ENCODE measurements at places on chromosomes 3 and 15.

GRCh38 chr3:114816052-114816451, 331.0 kb downstream of the ZBTB20 start:
- no peak for DNase-seq

DNA sequence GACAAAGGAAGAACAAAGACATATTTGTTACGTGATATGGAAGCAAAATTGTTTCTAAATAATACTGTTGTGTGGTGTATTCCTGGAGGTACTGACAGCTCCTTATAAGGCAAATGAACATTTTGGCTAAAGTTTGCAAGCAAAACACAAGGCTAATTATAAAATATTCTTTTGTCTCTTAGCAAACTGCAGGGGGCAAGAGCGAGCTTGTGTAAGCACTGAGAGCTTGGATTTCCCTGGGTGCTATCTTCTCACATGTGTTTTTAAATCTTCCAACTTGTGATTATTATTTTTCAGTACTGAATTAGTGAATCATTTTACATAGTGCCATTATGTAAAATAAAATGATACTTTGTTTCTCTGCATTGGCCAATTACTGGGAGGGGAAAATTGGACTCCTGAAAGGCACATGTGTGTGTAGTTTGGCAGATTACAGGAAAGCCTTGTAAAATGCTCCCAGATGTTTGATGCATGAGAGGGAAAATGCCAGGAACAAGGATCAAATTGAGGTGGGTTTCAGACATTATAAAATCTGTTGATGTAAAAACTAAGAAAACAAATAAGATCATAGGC, 611.5 kb downstream of the AGBL1 start:
- DNase-seq = no peak

DNA sequence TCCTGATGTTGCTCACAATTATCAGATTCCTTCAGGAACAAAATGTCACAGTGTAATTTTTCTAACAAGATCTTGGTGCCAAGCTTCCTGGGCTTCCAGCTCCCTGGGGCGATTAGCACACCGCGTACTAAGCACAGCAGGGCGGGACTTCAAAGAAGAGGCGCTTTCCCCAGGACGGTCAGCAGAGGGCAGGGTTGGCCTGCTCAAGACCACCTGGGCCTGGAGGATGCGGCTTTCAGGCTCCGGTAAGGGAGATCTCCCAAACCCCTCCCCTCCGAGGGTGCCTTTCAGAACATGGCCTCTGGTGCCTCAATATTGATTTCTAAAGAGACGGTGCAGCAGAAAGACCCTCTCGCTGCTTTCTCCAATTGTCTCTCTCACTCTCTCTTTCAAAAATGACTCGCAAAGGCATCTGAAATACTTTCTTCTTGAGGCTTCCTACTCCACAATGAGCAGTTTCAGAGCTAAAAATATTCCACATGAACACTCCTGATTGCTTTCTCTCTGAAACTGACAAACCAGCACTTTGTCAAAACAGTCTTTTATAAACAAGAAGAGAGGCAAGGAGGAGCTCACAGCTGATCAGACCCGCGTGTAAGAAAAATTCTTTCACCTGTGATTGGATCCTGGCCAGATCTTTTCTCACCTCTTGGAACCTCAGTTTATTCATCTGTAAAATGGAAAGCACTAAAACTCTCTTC, 154.0 kb downstream of the ADAMTS9 start:
- DNase-seq = peak; percentile 21

DNA sequence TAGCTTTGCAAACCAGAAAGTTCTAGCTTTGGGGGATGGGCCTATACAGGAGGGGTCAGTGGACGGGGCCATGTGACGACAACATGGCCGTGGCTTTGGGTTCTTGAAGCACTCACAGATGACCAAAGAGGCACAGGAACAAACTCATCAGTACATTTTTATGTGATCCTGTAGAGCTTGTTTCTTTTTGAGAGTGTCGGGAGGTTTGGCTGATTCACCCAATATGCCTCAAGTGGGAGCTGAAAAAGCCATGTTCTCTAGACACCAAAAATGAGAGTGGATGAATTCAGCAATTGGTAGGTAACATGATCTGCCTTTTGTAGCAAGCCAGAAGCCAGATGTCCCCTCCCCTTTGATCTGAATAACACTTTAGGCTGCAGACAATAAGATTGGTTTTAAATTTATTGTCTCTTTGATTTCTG, 30.1 kb downstream of the GREM1 start:
- DNase-seq = no peak

GRCh38 chr15:77461486-77461885, 40.8 kb downstream of the HMG20A start:
- no peak for DNase-seq

DNA sequence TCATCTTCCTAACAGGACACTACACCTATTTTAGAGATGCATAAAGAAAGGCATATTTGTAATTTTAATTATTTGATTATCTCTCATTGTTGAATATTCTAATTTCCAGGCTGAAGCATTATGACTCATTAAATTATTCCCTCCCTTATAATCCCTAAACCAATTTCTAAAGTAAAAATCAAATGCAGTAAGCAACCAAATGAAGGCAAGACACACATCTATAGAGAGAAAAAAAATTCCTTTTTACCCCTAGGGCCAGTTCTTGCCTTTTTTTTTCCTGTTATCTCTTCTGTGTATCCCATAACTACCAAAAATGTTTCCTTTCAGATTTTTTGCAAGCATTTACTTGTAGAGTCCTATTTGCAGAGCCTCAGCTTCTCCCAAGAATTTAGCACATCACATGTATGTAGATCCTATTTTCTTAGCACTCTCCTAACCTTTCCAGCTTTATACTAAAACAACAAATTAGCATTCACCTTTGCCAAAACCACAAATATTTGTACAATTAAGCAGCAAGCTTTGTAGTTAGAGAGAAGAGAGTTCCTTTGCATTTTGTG, 177.9 kb downstream of the SATB1 start:
- no peak for DNase-seq

DNA sequence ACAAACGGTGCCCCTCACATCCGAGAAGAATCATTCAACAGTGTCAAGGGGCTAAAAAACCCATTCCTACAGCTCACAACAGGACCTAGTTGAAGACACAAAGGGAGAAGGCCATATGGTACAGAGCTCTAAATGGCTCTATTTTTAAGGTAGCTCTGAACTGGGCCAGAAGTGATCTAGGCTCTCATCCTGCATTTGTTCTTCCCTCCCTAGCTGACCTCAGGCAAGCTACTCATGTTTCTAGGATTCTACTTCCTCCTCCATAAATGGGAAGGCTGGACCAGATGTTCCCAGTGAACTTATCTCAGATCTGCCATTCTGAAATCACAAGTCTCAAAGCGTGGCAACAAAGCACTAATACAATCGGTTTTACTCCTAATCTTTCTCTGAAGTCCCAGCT, 62.3 kb downstream of the CPNE4 start:
- DNase-seq = no peak

DNA sequence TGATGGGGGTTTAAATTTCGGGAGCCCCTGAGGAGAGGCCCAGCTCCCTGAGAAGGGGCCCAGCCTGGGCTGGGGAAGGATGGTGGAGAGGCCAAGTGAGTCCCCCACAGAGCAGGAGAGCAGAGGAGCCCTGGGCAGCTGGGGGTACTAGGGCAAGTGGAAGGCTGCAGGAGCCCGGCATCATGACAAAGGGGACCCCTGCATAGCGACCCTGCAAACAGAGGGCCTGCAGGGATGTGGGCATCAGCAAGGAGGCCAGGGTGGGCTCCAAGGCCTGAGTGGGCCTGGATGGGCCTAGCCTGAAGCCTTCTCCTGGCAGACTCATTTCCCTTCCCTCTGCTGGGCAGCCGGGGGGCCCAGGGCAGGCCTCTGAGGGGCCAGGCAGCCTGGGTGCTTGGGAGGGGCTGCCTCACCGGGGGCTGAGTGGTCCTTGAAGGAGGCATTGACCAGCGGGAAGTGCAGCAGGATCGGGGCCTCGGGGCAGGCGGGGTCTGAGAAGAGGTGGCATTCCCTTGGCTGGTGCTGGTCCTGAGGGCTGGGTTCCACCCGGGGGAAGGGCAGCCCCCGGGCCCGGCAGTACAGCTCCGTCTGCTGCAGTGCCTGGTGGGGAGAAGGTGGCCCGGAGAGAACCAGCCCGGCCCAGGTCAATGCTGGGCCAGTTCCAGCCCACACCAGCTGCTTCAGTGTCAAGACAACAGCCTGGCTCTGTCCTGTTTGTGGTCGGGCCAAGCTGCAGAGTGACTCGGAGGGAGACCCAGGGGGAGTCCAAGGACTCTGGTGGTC, 24.7 kb downstream of the PLA2G4D start:
- no peak for DNase-seq

GRCh38 chr15:63491116-63491827, 13.1 kb upstream of the USP3 start:
- no peak for DNase-seq

DNA sequence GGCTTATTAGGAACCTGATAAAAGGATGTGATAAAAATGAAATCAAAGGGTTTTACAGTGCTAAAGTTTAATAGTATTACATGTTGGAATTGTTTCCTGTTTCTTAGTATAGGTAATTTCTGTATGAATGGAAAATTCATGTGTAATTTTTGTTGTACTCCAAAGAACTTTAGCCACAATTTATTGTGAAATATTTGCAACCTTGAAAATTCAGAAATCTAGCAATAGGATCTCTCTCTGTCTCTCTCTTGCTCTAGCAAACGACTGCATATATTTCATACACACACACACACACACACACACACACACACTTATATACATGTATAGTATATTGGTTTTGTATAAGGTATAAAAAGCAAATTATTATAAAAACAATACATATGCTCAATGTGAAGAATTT, 59.6 kb downstream of the PIAS1 start:
- DNase-seq = no peak

- no peak for DNase-seq
Measured at GRCh38 chr3:142007710-142008399, 131.4 kb downstream of the ATP1B3 start.

GRCh38 chr3:8712908-8713255, 20.7 kb upstream of the CAV3 start:
- DNase-seq = no peak

All from GOT3 (cell line).